Activated CD4-positive, alpha-beta T cell treated with anti-CD3 and anti-CD28 coated beads for 48 hours (primary cell): ENCODE measurements at places on chromosomes 12 and 14.
A peak's percentile ranks its signal among the peaks of the same experiment; 100 is the strongest.

DNA sequence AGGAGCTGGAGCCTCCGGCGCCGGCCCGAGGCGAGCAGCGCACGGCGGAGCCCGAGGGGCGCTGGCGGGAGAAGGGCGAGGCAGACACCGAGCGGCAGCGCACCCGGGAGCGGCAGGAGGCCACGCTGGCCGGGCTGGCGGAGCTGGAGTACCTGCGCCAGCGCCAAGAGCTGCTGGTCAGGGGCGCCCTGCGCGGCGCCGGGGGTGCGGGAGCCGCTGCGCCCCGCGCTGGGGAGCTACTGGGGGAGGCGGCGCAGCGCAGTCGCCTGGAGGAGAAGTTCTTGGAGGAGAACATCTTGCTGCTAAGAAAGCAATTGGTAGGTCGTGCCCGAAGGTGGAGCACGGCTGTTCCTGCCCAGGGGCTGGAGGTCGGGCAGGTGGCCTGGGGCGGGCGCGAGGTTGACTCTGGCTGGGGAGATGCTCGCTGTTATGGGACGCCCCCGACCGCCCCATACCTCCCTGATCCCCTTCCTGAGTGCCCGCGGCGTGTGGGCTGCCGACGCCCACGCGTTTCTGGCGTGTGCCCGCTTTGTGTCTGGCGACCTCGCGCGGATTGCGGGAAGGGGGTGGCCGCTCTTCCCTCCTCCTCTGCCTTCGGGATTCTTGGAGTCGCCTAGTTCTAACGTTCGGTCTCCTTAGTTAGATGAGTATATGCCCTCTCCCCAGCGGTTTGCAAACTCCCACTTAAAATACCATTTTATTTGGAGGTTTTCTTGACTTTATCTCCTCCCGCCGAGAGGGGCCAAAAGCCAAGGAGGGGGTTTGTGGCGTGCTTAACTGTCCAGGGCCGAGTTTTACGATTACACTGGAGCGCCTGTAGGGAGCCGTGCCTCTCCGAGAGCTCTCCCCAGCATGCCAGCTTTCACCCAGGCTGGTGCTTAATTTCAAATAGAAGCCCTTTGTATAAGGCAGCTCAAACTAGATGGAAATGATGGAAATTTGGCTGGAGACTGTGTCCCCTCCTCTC, 752 bp downstream of the DACT1 start:
- peak; percentile 44 for DNase-seq

GRCh38 chr12:107319533-107320032, 226.2 kb upstream of the CRY1 start:
- DNase-seq, result no peak

DNA sequence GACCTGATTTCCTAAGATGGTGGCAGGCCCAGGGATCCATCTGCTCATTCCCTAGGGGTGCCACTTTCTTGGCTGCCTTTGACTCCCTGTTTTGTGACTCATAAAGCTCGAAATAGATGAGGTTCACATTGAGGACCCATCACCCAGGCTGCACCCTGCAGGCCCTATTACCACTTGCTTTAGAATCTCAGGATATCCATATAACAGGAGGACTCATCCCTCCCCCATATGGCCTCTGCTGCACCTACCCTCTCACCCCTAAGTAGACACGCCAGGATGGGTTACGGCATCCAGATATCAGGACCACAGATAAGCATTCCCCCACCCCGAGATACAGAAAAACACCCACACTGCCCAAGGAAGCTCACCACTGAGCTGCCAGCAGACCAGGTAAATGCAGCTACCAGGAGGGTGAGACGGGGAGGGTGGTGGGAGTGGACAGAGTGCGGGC, 155.7 kb downstream of the DPF3 start:
- no peak for DNase-seq

- DNase-seq, result no peak
These were observed 4.3 kb downstream of the ARL6IP4 start for GRCh38 chr12:122984612-122985337.

GRCh38 chr14:66345986-66346385, 140.2 kb upstream of the CCDC196 start:
- DNase-seq, result no peak
